ENCODE measurements at places on chromosomes 5 and 9.
A peak's percentile ranks its signal among the peaks of the same experiment; 100 is the strongest.

GRCh38 chr5:144189800-144190429, 19.2 kb downstream of the KCTD16 start:
- DNase-seq: no peak

DNA sequence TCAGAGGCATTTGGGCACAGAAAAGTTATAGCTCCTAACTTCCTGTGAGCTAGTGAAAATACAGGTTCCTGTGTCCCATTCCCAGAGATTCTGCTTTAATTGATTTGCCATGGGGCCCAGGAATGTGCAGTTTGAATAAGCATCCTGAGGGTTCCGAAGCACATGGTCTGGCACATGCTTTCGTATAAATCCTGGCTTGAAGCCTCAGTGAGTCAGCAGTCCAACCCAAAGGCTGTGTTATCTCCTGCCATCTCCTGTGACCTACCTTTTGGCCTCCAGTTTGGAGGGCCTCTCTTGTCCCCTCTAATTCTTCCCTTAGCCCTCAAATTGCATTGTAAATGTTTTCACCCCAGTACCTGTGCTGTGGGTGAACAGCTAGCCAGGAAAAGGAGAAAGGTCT, 183.8 kb downstream of the NR3C1 start:
- no peak for DNase-seq

- DNase-seq: no peak
Observed at GRCh38 chr9:5818424-5819142, 14.3 kb downstream of the ERMP1 start.

DNA sequence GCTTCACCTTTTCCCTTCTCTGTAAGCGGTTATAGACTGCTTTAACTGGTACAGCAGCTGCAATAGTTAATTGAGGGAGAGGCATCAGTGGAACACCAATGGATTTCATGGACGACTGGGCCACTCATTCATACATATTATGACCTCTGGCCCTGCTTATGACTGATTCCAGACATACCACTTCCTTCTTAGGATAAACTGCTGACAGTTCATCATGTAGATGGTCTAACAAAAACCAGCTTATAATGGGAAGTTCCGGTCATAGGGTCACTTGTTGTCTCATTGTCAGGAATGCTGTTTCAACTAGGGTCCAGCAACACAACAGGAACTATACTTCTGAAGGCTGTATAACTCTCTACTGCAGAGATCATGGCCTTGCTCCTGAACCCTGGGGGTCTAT, 265.2 kb upstream of the RASA1 start:
- peak; percentile 94 for DNase-seq

DNA sequence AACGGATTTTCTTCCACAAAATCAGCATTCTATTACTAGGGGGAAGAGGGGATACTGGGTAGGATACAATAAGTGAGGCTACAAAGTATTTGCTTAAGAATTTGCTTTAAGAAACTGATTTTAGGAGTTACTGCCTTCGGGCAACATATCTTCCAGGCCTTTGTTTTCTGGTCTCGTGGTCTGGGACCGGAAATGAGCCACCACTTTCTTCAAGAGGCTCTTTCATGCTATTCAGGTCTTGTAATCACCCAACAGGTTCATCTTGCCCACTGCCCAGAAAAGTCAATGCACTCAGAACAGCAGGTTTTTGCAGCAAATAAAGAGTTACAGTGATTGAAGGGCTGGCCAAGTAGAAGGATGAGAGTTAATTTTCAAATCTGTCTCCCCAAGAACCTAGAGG, 6.6 kb upstream of the AOPEP start:
- DNase-seq: no peak

- DNase-seq: no peak
Observed at GRCh38 chr9:88988796-88989641, 2.2 kb upstream of the S1PR3 start.

DNA sequence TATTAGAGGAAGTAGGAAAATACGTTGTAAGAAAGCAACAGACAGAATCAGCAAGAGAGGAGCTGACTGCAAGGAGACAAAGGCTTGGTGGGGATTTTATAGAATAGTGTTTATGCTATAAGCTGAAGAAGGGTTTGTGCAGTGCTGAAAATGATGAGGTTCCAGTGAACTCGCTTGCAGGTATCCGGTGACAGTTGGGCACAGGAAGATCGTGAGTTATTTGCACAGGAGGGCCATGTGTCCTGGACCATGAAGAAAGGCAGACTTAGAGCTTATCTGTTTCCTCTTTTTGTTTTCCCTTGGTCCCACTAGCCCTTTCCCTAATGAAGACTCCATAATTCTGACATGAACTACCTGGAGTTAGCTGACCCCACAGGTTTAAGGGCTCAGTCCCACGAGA, 61.4 kb downstream of the NXNL2 start:
- DNase-seq: no peak

GRCh38 chr5:102090770-102091169, 205.3 kb downstream of the SLCO4C1 start:
- no peak for DNase-seq

GRCh38 chr9:99905833-99906402, 536 bp upstream of the STX17 start:
- DNase-seq: no peak

DNA sequence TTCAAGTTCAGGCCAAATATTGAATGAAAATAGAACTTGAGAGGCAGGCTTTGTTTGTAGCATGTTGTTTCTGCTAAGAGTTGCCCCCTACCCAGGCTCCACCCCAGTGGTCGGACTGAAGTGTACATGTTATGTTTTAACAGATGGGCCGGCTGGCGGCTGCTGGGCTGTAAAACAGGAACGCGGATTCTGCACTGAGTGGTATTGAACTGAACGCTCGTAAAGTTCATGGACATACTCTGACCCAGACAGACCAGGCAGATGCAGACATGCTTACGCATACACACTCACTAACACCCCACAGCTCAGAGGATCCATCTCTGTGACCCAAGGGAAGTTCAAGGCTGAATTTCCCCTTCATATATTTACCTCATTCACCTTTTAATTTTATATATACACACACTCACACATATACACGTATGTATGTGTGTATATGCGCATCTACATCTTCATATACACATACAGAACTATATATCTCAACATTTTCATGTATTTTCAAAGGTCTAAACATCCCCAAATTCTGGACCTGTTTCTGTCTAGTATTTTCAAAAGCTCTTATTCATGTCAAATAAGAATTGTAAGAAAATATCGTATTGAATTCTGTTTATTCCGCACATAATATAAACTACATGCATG, 1.4 kb downstream of the MARCHF3 start:
- no peak for DNase-seq

DNA sequence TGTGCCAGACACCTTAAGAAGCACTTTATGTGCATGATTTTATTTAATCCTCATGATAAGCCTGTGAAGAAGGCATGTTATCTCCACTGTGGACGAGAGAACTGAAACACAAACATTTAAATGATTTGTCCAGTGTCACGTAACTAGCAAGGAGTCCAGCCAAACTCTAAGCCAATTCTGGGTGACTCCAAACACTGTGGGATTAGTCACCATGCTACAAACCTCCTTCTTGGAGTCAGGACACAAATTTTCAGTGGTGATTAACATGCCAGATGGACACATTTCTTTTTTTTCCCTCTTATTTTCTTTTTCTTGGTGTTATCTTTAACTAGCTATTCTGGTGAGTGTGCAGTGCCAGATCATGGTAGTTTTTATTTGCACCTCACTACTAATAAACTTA, 316.8 kb downstream of the NDUFS4 start:
- no peak for DNase-seq

GRCh38 chr9:88748566-88749261, 213.7 kb downstream of the NXNL2 start:
- no peak for DNase-seq

DNA sequence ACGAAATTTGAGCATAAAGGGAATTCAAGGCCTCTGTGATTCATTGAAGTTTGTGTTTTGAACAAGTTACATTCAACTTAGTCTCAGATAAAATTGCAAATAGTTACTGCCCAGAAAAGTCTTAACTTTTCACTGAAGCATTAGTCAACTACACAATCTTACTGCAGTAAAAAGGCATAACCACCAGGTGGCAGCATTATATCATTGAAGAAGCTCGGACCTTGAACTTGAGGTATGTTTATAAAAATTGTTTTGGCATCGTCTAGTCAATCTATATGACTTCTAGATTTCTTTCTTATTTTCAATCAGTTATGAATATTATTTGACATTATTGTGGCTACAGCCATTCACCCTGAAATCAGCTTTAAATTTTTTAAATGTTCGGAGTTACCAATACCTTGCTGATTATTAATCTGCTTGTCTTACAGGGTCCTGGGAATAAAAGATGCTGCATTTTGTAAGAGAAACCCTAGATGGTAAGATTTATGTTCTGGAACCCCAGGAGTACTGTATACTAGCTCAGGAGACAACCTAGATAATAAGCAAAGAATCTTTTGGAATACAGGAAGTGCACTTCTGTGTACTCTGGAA, 83.9 kb upstream of the GRAMD2B start:
- no peak for DNase-seq

- no peak for DNase-seq
Observed at GRCh38 chr9:88090151-88090581, 48.1 kb downstream of the SPATA31C2 start.

DNA sequence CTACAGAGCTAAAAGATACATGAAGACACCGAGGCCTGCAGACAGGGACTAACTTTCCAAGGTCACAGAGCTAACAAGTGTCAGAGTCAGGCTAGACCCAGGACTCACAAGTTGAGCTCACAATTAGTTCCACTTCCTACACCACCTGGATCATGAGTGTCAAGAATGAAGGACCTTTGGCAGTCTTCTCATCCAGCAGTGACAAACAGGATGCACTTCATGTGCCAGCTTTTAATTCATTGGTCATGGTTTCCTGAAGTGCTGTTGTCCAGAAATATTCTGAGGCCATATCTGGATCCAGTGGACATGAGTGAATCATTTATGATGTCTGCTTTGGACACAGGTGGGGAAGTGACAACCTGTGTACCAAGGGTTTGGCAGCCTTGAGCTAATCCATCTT, 77.4 kb downstream of the KCNIP1 start:
- DNase-seq: no peak

DNA sequence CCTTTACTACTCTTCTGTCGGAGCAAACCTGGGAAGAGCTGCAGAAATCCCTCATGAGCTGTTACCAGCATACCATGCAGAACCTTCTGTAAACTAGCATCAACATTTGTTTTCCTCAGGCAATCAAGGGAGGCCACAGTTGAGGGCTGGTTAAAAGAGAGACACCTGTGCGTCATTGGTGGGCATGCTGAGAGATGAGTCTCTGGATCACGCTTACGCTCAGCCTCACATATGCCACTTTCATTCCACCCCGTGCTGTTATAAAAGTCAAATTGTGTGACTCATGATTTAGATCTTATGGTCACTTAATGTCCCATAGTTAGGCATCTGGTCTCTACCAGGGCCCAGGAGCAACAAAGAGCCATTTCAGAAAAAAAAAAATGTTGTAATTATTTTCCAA, 18.1 kb upstream of the ICE1 start:
- no peak for DNase-seq

- no peak for DNase-seq
Observed at GRCh38 chr5:159449925-159450324, 119.6 kb upstream of the IL12B start.

DNA sequence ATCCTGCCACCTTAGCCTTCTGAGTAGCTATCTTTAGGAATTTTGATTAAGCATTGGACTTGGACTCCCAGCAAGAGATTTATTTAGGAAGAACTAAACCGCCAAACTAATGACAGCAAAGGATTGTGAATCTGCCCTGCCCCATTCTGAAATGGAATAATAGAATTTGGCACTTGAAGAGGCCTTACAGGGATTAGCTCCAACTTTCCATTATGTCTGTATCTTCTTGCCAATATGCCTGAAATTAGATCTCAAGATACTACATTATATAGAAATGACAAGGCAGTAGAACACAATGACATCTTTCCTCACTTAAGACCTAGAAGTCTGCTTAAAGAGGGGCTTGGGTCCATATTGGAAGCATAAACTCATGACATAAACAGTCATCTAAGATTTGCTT, 77.0 kb upstream of the DPYSL3 start:
- DNase-seq: no peak

- DNase-seq: no peak
Observed at GRCh38 chr5:132064738-132065331, 4.4 kb downstream of the IL3 start.

DNA sequence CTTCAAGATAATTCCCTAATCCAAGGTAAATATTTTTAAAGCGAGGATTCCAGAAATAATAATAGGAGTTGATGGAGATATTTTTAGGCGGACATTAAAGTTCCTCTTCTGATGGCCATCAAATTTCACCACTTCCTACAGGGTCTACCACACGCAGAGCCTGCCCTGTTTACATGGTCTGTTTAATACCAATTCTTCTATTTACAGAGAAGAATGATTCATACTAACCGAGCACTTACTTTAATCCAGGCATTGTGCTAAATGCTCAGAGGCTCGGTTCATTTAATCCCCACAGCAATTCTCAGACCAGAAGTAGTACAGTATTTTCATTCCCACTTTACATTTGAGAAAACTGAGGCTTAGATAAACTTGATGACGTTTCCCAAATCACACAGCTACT, 3.0 kb upstream of the ITGA1 start:
- no peak for DNase-seq

GRCh38 chr9:134178394-134178767, 14.0 kb upstream of the RNU6ATAC start:
- no peak for DNase-seq

- no peak for DNase-seq
Observed at GRCh38 chr9:105693435-105694189, 729 bp upstream of the TMEM38B start.

- no peak for DNase-seq
Observed at GRCh38 chr5:80619086-80619485, 35.4 kb upstream of the MSH3 start.

DNA sequence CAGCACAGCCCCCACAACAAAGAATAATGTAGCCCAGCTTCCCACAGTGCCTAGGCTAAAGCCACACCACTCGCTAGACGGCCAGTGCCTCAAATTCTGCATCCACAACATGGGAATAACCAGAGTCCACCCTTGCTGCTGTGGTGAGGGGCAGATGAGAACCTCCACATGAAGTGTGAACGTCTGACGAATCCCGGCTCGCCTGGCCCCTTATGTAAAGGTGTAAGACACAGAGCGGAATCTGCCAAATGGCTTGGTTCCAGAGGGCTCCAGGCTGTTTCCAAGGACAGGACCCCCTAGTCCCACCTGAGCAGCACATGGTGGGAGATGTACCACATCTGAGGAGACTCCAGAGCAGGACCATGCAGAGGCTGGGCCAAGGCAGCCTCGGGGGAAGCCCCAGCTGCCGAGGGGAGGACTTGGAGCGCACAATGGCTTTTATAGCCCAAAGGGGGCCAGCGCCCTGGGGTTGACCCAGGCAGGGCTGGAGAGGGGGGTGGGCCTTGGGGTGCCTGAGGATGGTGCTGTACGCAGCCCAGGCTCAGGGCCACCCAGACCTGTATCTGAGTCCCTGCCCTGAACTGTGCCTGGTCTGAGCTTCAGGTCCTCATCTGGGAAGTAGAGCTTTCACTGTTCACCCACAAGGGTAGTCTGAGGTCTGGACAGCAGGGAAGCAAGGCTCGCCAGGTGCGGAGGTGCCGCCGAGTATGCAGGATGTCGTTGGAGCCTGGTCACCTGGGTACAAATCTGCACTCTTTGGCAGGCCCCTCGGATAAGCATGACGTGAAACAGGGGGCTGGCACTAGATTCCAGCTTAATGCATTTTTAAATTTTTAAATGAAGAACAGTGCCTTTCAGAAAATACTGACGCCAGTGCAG, 24.9 kb upstream of the SLC25A51 start:
- DNase-seq: no peak

GRCh38 chr5:85814596-85814995, 803.1 kb upstream of the COX7C start:
- peak; percentile 4 for DNase-seq
